ENCODE measurements at places on chromosomes 12 and 14.
A peak's percentile ranks its signal among the peaks of the same experiment; 100 is the strongest.

GRCh38 chr12:12528361-12529270 is 34.0 kb downstream of the DUSP16 start:
- peak; percentile 36 for DNase-seq

- peak; percentile 29 for DNase-seq
Measured at GRCh38 chr12:111842556-111843396, 748 bp downstream of the MAPKAPK5 start.

DNA sequence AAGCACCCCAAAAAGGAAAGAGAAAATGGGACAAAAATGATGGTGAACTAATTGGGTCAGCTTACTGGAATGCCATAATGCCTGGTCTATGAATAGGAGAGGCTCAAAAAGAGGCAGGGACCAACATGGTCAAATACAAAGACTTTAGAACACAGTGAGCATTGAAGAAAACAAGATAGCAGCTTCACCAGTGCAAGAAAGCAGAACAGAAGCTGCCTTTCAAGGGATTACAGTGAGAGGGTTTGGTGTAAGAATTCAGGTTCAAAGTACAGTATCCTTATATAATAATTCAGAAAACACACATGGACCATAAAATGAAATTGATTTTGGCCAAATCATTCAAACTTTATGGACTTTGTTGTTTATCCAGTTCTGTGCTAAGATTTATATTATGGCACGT is 162.1 kb downstream of the NAV3 start:
- DNase-seq = no peak

DNA sequence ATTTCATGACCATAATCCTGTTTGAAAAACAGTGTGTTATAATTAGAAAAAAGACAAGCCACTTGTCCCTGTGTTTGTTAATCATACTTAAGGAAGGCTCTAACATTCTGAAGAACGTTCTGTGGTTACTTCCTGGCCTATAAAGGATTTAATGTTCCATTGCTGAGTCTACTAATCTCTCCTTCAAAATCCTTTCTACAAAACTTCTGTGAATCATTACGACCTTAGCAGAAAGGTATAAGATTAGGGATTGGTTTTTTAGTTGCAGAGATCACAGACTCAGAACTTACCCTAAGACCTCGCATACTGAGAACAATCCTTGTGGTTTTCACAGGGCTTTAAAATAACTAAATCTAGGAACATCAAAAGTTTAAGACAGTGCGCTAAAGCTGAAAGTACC is 48.3 kb downstream of the TMCC3 start:
- no peak for DNase-seq

DNA sequence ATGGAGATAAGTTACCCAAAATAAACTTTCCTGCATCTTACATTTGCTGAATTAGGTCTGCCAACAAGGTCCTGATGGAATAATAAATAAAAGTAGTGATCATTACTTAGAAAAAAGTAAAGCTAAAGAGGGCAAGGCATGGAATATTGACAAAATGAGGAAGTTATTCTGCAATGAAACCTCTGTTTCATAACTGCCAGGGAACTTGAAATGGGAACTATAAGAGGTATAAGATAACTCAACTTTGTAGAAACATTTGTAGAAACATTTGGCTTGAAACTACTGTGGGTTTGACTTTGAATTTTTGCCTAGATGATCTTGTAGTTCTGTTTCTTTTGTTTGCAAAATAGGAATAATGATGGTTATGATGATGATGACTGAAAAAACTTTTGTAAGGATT is 18.7 kb upstream of the YBX3 start:
- no peak for DNase-seq

DNA sequence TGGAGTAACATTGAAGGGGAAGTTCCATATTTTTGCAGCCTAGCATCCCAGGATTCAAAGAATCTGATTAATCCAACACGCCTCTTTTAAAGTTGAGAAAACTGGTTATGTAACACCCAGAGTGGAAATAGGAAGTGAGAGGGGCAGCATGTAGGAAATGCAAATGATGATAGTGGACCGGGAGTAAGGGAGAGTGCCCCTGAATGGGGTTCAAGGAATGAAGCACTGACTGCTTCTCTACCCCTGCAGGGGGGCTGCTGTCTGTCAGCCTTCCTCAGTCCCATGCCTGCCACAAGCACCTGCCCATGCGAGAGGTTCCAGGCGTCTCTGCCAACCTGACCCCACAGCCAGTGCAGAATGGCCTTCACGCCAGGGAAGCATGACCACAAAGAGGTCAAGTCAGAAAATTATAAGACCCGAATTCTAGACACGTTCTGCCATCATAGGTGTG is 126.5 kb upstream of the CCND2 start:
- no peak for DNase-seq

DNA sequence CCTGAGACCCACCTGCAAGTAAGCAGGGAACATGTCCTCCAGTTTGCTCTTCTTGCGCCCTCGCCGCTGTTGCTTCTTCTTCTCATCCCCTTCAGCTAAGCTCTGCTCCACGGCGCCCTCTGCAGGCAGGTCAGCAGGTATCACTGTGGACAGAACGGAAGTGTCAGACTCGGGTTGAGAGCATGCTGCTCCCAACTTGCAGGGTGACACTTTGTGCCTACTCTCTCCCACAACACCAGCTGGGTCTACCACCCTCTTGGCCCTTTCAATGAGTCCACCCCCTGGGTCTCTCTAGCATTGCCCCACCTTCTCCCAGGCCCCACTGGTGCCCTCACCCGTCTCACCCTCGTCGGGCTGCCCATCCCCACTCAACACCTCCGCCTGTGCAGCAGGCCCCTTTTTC is 16.7 kb downstream of the KMT2D start:
- DNase-seq = peak; percentile 77

- no peak for DNase-seq
Measured at GRCh38 chr14:53330441-53330840, 177.3 kb upstream of the DDHD1 start.

- no peak for DNase-seq
Measured at GRCh38 chr12:56274299-56274698, 7.6 kb downstream of the COQ10A start.

All from A673 (cell line).